Activated CD4-positive, alpha-beta memory T cell treated with anti-CD3 and anti-CD28 coated beads for 36 hours (primary cell): ENCODE measurements at places on chromosomes 5 and 9. TPM values are rescaled to one million over a fixed set of nuclear protein-coding genes. Genes with fewer than 3 reads are reported as not detected.

Gene CAMK2A
- not detected for total RNA-seq

Gene NPDC1
- 36.0 TPM for total RNA-seq

Gene SPARC
- total RNA-seq: not detected

Gene C5orf58
- not detected for total RNA-seq

Gene FOXD4
- not detected for total RNA-seq

Gene HMMR
- 118 TPM for total RNA-seq

Gene SPATA31A5
- total RNA-seq: not detected

Gene ZER1
- 18.0 TPM for total RNA-seq

Gene FOXD4L5
- not detected for total RNA-seq

Gene SLC46A2
- total RNA-seq: not detected

Gene CNTNAP3B
- not detected for total RNA-seq

Gene GABRA1
- not detected for total RNA-seq

Gene SLCO6A1
- not detected for total RNA-seq

Gene DMRT3
- total RNA-seq: not detected

Gene TRIM36
- not detected for total RNA-seq

Gene BAAT
- total RNA-seq: not detected

Gene TSSK1B
- not detected for total RNA-seq

Gene HMCN2
- total RNA-seq: not detected

Gene CNTLN
- 0.27 TPM for total RNA-seq

Gene CTSV
- 1.4 TPM for total RNA-seq

Gene GPR107
- 22.8 TPM for total RNA-seq

Gene FIBCD1
- total RNA-seq: not detected

Gene OR2K2
- not detected for total RNA-seq

Gene NPR2
- total RNA-seq: 9.6 TPM

Gene SOWAHA
- not detected for total RNA-seq

Gene FAM221B
- not detected for total RNA-seq

Gene PPP1R26
- total RNA-seq: 3.5 TPM

Gene DAP
- 39.0 TPM for total RNA-seq

Gene MARCHF3
- 4.0 TPM for total RNA-seq

Gene CKMT2
- total RNA-seq: not detected

Gene MRPS27
- total RNA-seq: 85.9 TPM

Gene SPATA31A6
- not detected for total RNA-seq

Gene PTTG1
- 236 TPM for total RNA-seq

Gene PHF24
- not detected for total RNA-seq

Gene PAEP
- not detected for total RNA-seq

Gene CD72
- total RNA-seq: 9.4 TPM

Gene PCDHGB1
- total RNA-seq: not detected

Gene THBS4
- total RNA-seq: 1.8 TPM

Gene TAF11L5
- total RNA-seq: not detected

Gene LCN10
- total RNA-seq: 1.5 TPM

Gene IPO11
- total RNA-seq: 59.2 TPM

Gene MEIKIN
- total RNA-seq: 2.1 TPM

Gene PDZD2
- total RNA-seq: not detected

Gene PCDHB15
- not detected for total RNA-seq

Gene CCDC180
- total RNA-seq: 2.3 TPM

Gene OTP
- total RNA-seq: not detected

Gene PCDHB2
- total RNA-seq: 0.17 TPM

Gene SH3PXD2B
- 0.99 TPM for total RNA-seq

Gene IFNA21
- not detected for total RNA-seq

Gene BTNL3
- total RNA-seq: not detected

Gene CDC42SE2
- 103 TPM for total RNA-seq

Gene CYLC2
- total RNA-seq: not detected

Gene RNF14
- 34.6 TPM for total RNA-seq

Gene HTR4
- not detected for total RNA-seq

Gene BARX1
- 0.44 TPM for total RNA-seq

Gene DDX4
- not detected for total RNA-seq

Gene PCDHB7
- total RNA-seq: not detected
